ENCODE measurements at places on chromosomes 7 and 10.

- DNase-seq = peak; percentile 29
These were observed 83.2 kb downstream of the GATA3 start for GRCh38 chr10:8137726-8138125.

- no peak for DNase-seq
These were observed 80.5 kb downstream of the TNS3 start for GRCh38 chr7:47501406-47501805.

DNA sequence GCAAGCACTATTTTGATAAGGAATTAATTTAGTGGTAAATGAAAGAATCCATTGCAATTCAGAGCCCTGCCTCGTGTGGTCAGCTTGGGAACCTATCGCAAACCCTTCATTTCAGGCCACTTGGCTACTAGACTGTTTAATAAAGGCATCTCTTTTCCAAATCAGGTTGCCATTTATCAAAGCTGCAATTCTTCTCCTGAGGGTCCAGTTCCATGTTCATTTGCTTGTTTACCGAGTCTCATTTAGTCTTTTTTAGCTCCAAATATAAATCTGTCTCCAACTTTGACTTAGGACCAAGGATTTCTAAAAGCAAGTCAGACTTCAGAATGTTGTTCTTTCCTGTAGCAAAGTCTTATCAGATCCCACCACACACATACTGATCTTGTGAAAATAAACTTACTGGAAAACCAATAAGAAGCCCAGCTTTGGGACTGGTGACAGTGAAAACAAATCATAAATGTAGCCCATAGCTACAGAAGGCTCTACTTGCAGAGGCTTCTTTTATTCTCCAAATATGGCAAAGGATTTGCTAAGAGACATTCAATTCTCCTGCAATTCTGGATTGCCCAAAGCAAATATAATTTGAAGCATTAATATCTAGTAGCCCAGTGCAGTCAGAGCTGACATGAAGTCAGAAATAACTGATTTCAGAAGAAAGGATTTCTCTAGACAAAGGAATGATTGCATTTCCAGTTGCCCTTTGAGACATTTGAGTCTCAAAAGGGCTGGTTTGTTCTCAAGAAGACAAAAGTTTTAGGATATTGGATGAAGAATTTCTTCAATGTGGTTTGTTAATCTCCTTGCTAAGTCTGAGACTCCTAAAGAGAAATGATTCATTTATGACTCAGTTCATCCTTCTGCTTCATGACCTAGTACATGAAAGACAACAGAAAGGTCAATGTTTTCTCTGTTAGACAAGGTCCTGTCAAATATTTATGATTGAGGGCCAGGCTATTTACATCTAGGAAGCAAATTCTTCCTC lies 28.0 kb downstream of the PPP1R3C start:
- DNase-seq = no peak

- no peak for DNase-seq
These were observed 267.2 kb upstream of the LRGUK start for GRCh38 chr7:133859871-133860450.

DNA sequence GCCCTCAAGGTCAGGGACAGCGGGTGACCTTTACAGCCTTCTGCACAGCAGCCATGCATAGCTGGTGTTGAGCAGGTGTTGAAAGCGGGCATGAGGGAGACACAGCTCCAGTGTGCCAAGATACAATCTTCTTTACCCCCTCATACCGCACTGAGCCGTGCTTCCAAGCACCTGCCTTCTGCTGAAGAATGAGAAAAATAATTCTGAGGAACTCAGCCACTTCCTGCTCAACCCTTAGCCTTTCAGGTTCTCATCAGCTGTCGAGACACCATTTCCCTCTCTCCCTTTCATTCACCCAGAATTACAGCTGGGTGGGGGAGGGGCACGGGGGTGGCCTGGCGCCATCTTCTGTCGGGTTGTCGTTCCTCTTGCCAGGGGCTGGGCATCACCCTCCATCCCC lies 58.6 kb downstream of the COL13A1 start:
- no peak for DNase-seq

GRCh38 chr7:45570797-45571196 lies 3.4 kb upstream of the ADCY1 start:
- DNase-seq = no peak

- no peak for DNase-seq
These were observed 108.7 kb upstream of the PRR15 start for GRCh38 chr7:29454899-29455451.

- DNase-seq = peak; percentile 82
These were observed 376.5 kb downstream of the KCNMA1 start for GRCh38 chr10:77261146-77261545.

DNA sequence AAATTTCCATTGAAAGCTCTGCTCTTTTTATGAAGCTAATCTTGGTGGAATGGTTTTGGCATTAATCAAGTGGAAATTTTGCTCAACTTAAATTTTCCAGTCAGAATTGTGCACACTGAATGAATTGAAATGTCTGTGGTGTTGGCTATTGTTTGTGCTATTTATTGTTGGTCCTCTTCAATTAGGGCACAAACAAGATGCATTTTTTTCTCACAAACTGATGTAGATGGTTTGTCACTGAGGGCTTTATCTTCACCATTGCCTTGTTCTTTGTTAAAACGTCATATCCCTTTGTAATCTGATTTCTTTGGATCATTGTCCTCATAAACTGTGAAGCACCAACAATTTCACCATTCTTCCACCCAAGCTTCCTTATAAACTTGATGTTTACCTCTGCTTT lies 152.1 kb upstream of the RHOBTB1 start:
- no peak for DNase-seq

- no peak for DNase-seq
These were observed 254.6 kb downstream of the TNS3 start for GRCh38 chr7:47327346-47327697.

- no peak for DNase-seq
These were observed 27.6 kb downstream of the ABCC2 start for GRCh38 chr10:99809931-99810615.

- no peak for DNase-seq
These were observed 111.2 kb downstream of the SPAG6 start for GRCh38 chr10:22456486-22456885.

- no peak for DNase-seq
These were observed 511.7 kb downstream of the PLXDC2 start for GRCh38 chr10:20327954-20328353.

DNA sequence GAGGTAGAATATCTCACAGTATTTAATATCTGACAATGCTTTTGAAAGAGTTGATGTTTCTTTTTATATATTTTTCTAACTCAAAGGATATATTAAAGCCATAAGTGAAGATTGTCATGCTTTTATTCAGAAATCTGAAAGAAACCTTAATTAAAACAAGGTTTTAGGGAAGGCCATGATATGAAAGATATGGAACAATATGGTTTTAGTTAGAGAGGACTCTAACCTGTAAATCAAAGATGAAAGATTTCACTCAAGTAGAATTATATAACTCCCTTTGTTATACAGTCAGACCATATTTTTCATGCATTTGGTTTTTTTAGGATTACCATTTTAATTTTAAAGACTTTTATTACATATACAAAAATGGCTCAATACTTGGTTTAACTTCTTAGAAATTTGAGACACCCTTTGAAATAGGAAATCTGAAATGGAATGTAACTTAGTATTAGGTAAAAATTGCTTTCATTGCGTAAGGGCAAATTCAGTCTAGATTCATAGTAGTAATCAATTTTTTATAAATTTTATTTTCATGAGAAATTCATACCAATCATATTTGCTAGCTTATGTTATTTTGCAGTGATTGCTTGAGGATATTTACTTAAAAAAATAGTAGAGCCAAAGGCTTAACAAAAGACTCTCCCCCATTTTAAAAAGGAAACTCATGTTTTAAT lies 119.8 kb downstream of the TWIST1 start:
- DNase-seq = no peak

GRCh38 chr10:36087006-36088005 lies 445.2 kb upstream of the FZD8 start:
- DNase-seq = no peak

- DNase-seq = peak; percentile 76
These were observed 59.4 kb downstream of the USP6NL start for GRCh38 chr10:11551916-11552602.

DNA sequence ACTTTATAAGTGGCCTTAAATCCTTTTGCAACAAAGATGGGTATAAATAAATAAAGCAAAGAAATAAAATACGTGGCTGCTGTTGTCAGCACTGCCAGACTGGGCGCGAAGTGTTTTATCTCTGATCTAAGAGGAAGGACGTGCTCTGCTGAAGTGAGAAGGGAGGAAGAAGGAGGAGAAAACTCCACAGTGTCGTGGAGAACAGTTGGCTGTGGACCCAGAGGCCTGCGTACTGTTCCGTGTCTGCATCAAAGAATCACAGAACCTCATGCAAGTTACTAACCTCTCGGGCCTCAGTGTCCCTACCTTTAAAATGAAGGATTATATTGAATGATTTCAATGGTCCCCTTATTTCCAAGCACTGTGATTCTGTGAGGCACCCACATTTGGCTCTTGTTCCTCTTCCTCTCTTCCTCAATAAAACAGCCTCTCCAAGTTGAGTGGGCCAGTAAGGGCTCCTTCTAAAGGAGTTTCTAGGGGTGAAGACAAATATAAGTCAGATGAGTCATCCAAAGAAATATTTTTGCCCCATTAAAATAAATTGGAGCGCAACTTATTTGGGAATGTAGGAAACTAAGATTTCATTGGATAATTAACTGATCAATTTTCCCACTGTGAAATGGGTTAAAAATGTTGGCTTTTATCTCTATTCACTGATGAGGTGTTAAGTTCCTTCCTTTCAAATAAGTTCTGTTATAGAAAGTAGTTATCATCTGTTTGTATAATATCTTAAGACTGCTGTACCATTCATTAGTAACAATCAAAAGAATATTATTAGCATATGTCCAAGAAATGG lies 126.9 kb upstream of the EFCAB10 start:
- DNase-seq = peak; percentile 22

DNA sequence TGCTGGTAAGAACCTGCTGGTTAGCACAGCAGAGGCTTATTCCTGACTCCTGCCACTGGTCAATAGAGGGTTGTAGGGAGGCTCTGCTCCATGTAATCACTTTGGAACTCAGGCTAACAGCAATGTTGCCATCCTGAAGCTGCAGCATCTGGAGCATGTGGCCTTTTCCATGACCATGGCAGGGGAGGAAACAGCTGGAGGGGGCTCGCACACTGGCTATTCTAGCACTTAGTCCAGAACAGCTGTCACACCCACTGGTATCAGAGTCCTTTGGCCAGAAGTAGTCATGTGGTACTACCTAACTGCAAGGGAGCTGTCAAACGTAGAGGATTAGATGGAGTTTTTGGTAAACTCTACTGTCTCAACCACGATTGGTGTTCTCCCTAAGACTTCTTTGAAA lies 450.0 kb downstream of the RPS24 start:
- no peak for DNase-seq

DNA sequence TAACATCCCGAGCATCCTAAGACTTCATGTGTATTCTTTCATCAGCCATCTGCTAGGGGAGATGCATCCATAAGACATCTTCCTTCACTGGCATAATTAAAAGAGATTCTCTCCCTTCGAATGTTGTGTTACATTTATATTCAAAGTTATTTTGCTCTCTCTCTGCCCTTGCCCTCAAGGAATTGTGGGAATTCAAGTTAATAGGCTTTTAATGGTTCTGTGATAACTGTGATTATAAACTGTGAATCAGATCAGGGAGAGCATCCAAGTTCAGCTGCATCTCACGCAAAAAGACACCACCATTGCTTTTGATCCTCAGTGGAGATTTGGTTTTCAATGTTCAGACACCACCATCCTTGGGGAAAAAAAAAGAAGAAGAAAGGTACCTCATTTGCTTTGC lies 9.2 kb upstream of the TEX36 start:
- no peak for DNase-seq

DNA sequence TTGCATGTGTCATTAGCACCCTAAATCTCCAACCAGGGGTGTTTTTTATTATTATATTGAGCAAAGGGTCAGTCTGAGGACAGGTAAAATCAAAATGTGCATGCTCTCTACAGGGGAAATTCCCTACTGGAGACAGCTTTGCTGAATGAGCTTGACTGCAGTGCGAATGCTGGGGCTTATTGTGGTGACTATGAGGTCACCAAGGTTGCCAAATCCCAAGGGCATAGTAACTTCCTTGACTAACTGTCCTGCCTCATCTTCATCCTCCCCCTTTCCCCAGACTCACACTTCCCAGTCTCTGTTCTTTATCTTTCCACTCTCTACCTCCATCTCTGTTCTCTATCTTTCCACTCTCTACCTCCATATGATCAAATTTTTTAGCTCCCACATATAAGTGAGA lies 22.9 kb upstream of the AOC1 start:
- peak; percentile 81 for DNase-seq
